AG20443 (cell line): ENCODE measurements at places on chromosomes 3 and 15.

DNA sequence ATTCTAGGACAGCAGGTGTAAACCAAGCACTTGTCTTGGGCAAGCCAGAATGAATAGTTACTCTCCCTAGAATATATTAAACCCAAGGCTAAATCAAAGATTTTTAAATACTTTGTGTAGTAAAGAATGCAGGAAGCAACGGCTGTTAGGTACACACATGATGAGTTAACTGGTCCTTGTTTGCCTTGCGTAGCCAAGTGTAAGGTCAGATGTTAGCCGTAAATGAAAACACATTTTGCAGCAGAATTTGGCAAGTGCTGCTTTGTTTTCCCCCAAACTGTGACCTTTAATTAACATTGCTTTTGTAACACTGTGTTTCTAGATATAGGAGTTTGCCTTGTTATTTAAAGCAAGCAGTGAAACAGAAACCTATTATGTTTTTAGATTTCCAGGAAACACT is 368.7 kb downstream of the IL5RA start:
- no peak for DNase-seq

DNA sequence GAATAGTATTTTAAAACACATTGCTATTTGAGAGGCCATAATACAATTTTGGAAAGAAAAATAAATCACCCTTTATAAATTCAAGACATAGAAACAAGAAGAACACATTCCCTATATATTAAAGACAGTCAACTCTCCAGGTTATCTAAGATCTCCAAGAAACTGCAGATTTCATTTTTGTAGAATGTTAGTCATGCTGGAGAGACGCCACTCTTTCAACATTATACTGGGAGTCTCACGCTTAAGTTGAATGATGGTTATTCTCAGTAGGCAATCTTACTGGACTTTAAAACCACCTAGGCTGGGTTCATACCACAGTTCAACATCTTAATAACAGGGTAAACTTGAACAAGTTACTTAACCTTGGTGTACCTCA is 3.6 kb upstream of the CHRM5 start:
- no peak for DNase-seq

GRCh38 chr3:187593451-187593850 is 76.7 kb downstream of the SST start:
- DNase-seq = no peak

DNA sequence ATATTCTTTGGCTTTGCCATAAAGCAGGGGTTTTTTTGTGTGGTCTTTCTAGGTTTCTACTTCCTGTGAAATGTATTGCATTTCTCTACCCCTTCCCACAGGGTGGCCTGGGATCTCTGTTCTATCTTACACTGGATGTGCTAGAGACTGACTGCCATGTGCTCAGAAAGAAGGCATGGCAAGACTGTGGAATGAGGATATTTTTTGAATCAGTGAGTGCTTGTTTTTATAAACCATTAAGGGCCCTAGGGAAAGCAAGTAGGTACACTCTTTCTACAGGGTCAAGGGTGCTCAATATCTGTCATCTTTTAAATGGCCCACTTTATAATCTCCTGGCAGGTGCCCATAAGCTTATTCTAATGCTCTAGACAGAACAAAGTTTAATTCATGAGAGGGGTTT is 730 bp downstream of the FETUB start:
- no peak for DNase-seq

GRCh38 chr3:37687966-37688365 is 173.7 kb upstream of the CTDSPL start:
- DNase-seq = no peak

GRCh38 chr3:110017304-110017703 is 680.0 kb upstream of the DPPA4 start:
- DNase-seq = no peak

GRCh38 chr3:133488785-133489367 is 84.6 kb upstream of the CDV3 start:
- DNase-seq = peak; percentile 69

DNA sequence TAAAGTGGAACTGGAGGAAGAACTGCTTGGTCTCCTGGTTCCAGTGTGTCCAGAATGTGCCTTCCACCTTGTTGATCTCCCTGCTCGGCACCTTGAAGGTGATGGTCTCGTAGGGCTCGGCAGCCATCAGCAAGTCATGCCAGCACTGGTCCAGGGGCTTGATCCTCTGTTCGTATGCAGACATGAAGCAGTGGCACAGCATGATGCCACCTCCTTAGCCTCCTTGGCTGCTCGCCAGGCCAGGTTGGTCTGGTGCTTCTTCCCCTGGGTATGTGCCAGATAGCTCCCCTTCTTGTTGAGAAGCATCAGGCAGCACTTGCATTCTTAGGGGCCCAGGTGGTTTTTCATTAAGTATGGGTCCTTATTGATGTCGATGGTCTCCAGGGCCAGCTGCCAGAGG is 17.8 kb upstream of the TXNRD3 start:
- no peak for DNase-seq

DNA sequence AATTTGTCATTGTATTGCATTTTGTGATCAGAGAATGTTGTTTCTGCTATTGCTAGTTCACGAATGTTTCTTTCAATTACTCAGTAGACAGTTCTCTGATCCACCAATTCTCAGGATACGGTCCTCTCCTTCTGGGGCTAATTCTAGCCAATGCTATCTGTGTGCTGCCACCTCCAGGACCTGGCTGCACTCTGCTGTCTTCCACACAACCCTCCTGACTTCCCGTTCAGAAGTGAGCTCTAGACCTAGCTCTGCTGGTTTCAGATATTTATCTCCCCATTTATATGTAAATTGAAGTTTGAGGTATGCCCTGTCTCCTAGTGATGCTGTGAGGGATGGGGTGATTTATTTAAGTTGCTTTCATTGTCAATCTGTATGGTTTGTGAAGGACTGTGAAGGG is 21.7 kb upstream of the UBL7 start:
- DNase-seq = peak; percentile 38

DNA sequence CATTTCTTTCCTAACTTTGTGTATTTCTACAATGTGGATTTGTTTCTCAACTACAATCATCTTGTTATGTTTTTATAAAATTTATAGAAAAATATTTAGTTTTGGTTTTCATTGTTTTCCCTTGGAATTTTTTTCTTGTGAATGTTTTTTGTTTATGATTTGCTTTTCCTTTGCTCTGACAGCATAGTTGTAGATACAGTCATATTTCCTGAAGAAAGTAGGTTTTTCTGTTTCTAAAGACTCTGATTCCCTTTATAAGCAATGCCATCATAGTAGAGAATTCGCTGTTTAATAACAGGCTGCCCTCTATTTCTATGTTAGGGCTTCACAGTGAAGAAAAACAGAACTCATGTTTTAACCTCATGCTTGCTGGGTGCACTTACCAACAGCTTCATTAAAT is 482.3 kb downstream of the ZBBX start:
- no peak for DNase-seq

DNA sequence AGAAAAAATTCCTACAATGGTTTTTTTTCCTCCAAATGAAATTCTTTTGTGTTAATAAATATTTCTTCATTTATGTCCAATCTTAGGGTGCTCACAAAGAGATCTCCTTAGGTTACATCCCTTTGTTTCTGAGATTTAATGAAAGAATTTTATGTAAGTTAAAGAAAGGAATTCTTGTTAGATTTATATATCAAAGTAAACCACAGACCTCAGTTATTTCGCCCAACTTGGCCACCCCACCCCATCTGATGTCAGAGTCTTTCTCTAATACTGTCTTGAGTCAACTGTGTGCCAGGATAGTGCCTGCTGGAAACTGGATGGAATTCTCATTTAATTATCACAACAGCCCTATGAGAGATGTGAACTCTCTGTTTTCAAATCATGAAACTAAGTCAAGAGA is 259.9 kb downstream of the OPA1 start:
- DNase-seq = no peak

DNA sequence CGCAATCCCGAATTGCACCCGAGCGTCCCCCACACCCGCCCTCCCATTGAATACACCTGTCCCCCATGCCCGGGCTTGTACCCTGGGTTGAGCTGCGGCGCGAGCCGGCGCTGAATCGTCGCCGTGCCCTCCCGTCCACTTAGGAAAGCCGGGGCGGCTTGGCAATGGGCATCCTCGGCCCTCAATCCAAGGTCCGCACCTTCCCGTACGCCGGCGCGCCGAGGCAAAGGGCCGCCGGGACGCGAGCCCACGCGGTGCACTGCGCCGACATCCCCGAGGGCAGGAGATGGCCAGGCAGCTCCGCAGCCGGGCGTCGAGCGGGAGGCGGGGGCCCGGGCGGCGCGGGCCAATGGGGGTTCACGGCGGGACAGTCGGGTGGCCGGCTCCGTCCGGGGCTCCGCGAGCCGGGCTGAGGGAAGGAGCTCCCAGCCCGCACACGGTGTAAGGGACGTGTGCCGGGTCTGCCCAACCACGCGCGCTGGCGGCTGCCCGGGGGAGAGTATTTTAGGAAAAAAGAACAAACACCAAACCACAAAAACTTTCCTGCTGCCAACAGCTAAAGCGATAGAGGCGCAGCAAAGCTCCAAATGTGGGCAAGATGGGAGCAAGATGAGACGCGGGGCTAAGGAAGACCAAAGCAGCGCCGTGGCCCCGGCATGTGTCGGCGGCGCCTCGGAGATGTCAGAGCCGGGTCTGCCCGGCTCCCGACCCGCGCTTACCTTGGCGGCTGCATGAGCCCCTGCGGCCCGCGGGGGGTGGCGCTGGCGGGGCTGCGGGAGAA is 621 bp downstream of the RGMA start:
- peak; percentile 51 for DNase-seq

DNA sequence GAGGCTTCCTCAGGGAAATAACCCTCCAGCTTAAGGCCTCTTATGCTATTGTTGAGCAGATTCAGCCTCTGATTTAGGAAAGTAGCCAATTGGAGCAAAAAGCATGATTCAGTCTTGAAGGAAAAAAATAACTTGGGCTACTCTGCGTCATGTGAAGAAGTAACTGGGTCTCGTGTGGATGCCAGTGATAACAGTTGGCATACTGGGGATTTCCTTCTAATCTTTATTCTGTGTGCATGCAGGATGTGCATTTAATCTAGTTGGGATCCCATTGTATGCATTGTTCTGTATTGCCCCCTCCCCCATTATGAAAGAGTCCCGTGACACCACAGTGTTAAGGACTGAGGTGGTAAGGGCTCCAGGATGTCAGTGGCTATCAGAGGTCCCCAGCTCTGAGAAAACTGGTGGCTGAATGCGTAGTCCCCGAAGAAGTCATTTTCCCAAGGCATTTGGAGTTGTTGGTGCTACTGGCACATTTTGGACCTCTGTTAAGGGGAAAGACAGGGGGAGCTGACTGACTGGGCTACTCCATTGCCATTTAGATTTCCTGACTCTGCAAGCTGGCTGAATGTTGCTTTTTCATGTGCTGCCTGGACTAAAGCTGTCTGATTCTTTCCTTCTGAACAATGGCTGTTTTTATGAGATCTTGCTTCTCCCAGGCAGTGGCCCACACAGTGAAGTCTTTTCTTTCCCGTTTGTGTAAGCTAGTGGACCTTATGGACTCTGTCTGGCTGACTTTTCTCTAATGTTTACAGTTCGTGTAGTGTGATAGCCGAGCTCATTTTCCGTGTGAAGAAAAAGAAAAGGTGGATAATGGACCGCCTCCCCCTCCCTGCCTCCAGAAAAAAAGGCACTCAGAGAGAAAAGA is 38.4 kb upstream of the TRAK1 start:
- peak; percentile 71 for DNase-seq

GRCh38 chr15:60932051-60932915 is 296.8 kb downstream of the RORA start:
- peak; percentile 89 for DNase-seq

GRCh38 chr15:95479308-95479707 is 851.2 kb upstream of the NR2F2 start:
- no peak for DNase-seq

- no peak for DNase-seq
Measured at GRCh38 chr3:100093831-100094230, 20.5 kb downstream of the FILIP1L start.

DNA sequence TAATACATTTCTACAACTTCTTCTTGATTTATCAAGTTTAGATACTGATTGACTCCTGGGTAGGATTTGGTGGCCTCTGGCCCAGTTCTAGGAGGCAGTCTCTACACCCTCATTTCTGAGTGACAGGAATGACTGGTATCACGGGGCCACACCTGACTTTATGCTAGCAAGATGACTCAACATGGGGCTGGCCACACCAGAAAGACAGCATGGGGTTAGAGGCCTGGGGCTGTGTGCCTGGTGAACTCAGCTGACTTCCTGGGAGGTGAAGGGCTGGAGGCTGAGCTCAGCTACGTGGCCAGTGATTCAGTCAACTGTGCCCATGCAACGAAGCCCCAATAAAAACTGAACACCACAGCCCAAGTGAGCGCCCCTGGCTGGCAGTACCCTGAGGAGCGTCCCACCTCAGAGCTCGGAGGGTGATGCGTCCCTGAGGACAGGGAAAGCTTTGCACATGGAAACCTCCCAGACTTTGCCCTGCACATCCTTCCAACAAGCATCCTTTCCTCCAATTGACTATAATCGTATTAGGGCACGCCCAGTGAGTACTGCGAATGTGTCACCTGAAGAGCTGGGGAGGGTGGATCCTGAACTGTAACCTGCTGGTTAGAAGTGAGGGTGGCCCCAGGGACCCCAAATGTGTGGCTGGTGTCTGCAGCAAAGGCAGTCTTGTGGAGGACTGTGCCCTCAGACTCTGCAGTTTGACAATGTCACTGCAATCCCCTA is 57.2 kb downstream of the NIPA2 start:
- DNase-seq = no peak

DNA sequence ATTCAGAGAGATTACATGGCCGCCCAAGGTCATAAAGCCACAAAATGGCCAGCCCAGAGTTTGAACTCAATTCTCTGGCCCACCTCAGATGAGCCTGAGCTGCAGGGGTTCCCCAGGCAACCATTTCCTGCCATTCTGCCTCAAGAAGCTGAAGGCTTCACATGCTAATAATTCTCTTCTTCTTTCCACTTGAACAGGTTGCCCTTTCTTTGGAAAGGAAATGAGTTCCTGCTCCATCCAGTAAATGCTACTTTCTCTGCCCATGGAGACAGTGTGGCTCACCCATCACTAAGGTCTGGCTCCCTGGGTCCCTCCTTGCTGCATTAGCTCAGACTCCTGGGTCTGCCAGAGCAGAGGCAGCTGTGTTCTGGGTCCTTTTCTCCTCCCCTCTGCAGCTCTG is 48.2 kb downstream of the TRIM42 start:
- no peak for DNase-seq

DNA sequence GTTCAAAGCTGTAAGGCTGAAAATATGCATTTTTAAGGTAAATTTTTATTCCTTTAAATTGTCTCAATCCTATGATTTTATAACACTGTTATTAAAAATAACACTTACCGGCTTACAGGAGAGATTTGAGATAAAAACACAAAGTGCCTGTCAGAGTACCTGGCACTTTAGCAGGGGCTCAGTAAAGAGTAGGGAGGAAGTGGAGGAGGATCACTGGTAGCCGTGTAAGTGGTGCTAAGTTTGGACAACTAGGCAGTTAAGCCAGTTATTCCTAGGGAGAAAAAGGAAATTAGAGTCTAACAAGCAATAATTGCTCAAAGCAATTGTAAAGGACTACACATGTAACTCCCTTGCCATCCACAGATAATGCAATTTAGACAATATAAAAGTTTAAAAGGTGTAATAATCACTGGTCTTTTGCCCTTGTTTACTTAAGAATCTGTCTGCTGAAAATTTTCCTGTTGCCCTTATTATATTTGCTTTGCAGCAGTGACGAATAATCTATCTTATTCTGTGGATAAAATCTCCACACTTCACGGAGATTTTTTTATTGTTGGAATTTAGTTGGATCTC is 204.8 kb downstream of the CDIN1 start:
- DNase-seq = no peak

- no peak for DNase-seq
Measured at GRCh38 chr3:114519415-114519814, 225.6 kb downstream of the TIGIT start.
